Activated effector memory CD4-positive, alpha-beta T cell treated with Interleukin-2 at 50 U/mL for 16 hours (primary cell): ENCODE measurements at places on chromosomes 1 and 21.

DNA sequence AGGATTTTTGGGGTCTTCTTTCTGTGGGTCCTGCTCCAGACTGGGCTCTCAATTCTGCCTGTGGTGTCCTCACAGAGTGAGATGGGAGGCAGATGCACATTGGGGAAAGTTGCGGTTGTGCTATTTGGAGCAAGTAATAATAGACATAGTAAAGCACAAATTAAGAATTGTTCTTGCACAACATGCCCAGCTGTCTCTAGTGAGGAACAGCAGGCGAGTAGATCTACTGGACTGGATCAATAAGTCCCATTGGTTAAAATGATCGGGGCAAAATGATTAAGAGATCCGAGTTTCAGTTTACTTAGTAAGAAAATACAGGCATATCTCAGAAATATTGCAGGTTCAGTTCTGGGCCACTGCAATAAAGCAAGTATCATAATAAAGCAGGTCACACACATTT is 448.3 kb upstream of the PROX1 start:
- DNase-seq, result no peak

- no peak for DNase-seq
These were observed 11.9 kb downstream of the PODN start for GRCh38 chr1:53073868-53074311.

DNA sequence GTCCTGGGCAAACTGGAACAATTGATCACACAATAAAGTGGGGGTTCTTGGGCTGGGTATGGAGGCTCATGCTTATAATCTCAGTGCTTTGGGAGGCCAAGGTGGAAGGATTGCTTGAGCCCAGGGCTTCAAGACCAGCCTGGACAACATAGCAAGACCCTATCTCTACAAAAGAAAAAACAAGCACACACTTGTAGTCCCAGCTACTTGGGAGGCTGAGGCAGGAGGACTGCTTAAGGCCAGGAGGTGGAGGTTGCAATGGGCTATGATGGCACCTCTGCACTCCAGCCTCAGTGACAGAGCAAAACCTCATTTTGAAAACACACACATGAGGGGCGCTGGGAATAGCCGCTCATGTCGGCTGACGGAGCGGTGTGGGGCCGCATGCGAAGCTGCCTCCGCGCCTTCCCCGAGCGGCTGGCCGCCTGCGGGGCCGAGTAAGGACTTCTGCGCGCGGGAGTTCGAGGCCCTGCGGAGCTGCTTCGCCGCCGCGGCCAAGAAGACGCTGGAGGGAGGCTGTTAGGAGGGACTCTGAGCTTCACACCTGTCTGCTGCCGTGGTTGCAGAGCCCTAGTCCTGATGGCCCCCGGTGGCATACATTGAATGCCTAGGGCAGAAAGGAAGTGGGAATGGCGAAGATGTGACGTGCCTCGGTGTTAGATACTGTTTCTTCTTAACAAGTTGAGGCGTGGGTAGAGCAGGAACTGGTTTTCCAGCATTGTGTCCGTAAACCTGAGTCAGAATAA is 59.5 kb downstream of the ACBD3 start:
- no peak for DNase-seq

GRCh38 chr1:43279161-43279560 is 6.2 kb downstream of the C1orf210 start:
- DNase-seq, result no peak

DNA sequence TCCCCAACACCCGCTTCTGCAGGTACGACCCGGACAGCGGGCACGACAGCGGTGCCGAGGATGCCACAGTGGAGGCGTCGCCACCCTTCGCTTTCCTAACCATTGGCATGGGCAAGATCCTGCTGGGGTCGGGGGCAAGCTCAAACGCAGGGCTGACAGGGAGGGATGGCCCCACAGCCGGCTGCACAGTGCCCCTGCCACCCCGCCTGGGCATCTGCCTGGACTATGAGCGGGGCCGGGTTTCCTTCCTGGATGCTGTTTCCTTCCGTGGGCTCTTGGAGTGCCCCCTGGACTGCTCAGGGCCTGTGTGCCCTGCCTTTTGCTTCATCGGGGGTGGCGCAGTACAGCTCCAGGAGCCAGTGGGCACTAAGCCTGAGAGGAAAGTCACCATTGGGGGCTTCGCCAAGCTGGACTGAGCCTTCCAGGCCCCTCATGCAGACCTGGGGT is 10.1 kb downstream of the TRIM46 start:
- DNase-seq, result no peak
